RPMI7951 (cell line): ENCODE measurements at places on chromosomes 7 and 10.

GRCh38 chr10:3579845-3580244, 205.2 kb downstream of the KLF6 start:
- DNase-seq = no peak

DNA sequence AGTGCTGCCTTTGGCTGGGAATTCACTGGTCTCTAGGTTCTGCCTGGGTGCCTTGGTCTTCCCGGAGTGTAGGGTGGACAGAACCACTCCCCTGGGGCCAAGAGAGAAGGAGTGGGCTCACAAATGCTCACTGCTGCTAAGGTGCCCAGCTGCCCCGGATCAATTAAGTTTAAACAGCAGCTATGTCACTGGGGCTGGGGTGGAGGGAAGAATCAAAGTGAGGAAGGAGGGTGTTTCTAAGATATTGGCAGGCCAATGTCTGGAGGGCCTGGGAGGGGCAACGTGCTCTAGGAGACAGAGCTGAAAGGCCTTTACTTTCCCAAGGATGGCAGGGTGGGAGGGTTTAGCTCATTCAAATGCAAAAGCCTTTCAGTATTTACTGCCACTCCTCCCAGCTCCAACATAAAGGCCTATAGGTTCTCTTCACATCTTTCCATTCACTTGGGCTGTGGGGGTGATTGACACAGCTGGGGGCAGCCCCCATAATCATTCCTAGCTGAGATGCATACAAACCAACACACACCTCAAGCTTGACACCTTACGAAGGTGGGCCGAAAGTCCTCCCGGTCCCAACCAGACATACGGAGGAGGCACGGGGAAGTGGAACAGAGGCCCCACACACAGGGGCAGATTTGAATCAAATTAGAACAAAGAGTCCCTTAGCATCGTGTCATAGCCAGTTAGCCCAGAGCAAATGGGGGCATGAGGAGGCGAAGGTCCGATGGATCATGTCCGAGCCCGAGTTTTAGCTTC, 108.0 kb upstream of the EFCAB10 start:
- DNase-seq = no peak

GRCh38 chr7:114925434-114925833, 3.5 kb downstream of the MDFIC start:
- DNase-seq = peak; percentile 52

GRCh38 chr7:28674359-28674782, 262.1 kb downstream of the CREB5 start:
- peak; percentile 7 for DNase-seq

- no peak for DNase-seq
These were observed 130.2 kb upstream of the CTTNBP2 start for GRCh38 chr7:118003476-118003875.

- no peak for DNase-seq
These were observed 258.7 kb downstream of the SORCS3 start for GRCh38 chr10:104899779-104900178.

- DNase-seq = no peak
These were observed 159.8 kb downstream of the MAGI2 start for GRCh38 chr7:79293655-79294142.

GRCh38 chr10:73167783-73168464, at the start of the genes ECD and FAM149B1:
ECD (minus strand) TSS chr10:73168008; CDS start chr10:73163937, 4,071 bp downstream.
FAM149B1 (plus strand) TSS chr10:73168119; CDS start chr10:73168340, 221 bp downstream.
- DNase-seq = peak; percentile 93

- no peak for DNase-seq
These were observed 101.8 kb upstream of the ZMIZ1 start for GRCh38 chr10:78966844-78967488.

GRCh38 chr7:150322833-150323681, at the start of the genes ACTR3C and LRRC61:
ACTR3C (minus strand) TSS chr7:150323545; CDS start chr7:150295296, 28,249 bp downstream.
LRRC61 (plus strand) TSS chr7:150323355; CDS start chr7:150336862, 13,507 bp downstream.
- DNase-seq = peak; percentile 33

GRCh38 chr7:148058092-148058491, 532.5 kb upstream of the C7orf33 start:
- no peak for DNase-seq

- DNase-seq = no peak
These were observed 290.5 kb upstream of the LRGUK start for GRCh38 chr7:133836666-133837065.

DNA sequence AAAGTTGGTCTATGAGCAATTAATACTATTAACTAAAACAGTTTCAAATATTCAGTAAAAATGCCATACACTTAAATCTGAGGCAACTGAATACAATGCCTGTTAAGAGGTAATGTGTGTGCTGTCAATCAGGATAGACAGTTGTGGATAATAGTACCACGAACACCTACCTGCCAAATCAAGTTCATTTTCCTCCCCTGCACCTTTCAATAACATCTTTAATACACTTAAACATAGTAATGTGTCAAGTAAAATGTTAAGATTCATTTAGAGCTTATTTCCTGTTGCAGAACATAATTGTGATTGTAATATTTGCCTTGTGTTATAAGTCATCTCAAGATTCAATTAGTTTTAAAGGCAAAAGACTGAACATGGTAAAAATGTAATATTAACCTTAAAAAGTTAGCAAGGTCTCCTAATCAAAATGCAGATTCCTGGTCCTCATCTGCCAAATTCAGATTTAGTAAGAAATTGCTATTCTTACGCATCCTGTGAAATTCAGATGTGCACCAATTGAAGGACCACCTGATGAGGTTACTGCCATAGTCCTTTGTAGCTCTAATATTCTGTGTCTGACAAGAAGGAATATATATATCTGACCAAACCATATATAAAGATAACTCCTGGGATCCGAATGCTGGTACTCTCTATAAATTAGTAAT, 37.1 kb downstream of the COL1A2 start:
- DNase-seq = peak; percentile 24

- DNase-seq = no peak
These were observed 149.4 kb upstream of the MKI67 start for GRCh38 chr10:128275388-128276177.

DNA sequence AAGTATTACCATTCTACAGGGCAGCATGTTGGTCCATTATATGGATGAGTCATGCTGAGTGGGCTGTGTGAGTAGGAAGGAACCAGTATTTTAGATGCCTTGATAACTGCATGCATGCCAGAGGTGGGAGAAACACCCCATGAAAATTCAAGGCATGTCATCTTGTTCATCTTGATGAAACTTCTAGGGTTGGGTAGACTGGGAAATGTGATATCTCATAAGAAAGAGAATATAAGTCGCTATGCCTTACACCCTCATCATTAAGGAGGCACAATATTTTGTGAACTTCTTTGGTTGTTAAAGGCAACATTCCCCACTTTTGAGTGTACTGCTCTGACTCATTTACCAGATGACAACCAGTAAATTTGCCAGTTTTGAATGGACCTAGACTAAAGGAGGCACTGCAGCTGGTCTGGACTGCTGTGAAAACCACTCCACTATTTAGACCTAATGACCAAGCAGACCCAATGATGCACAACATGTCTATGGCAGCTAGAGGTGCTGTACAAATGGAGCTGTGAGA, 48.0 kb downstream of the ZNF365 start:
- DNase-seq = peak; percentile 90

- DNase-seq = no peak
These were observed 19.5 kb downstream of the TAS2R41 start for GRCh38 chr7:143497008-143497795.

DNA sequence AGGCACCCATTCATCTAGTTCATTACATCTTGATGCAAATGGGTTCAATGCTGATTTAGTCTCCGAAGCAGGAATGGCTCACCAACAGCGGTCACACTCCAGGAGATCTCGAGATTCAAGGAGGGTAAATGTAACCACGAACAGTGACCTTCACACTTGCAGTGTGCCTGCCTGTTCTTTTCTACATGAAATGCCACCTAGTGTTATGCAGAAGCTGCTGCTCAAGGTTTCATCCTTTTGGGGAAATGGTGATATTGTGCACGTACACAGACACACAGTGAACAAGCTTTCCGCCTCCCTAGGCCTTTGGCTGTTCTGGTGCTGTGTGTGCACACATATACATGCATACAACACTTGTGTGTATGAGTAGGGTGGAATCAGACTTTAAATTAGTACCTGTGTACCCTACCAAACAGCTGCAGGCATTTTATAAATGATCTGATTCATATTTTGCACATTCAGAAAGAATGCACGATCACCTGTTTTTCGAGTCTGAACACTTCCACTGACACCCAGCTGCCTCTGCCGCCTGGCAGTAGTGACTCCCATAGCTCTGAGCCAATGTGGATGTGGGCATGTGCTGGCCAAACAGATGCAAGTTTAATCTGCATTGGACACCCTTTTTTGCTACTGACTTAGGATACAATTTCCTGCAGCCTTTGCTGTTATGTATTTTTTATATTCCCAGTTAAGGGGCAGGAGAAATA, 100.5 kb downstream of the TACC2 start:
- DNase-seq = no peak

- DNase-seq = no peak
These were observed 803.0 kb downstream of the GRM8 start for GRCh38 chr7:126449611-126450268.

GRCh38 chr7:36999626-37000485, 275.6 kb upstream of the AOAH start:
- no peak for DNase-seq

DNA sequence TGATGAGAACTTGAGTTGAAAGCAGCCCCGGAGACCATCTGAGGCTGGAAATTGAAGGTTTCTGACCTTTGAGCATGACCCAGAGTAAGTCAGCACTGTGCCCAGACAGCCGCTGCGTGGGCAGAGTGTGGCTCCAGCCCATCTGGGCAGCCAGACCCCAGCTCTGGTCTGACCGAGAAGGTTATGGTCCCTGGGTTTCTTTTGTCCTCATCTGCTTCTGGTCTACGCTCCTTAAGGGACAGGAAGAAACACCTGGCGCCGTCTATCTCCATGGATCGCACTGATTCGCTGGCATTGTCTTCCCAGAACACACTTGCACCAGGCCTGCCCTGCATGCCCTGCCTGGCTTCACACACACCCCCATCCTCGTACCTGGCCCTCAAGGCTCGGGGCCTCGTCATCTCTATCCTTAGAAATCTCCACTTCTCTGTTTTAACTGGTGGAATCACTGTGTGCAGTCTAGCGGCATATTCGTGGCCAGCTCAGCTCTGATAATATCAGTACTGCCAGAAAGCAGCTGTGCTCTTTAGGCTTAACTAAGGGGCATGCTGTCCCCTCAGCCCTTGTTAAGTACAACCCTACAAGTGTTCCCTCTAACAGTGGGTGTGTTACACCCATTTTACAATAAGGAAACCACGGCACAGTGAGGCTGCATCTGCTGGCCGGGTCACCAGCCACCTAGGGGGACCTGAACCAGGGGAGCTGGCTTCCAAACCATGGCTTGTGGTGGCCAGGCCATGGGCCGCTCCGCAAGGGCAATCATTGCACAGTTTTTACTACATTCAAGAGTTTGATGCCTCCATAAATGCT, 127.7 kb downstream of the ADCY1 start:
- no peak for DNase-seq

DNA sequence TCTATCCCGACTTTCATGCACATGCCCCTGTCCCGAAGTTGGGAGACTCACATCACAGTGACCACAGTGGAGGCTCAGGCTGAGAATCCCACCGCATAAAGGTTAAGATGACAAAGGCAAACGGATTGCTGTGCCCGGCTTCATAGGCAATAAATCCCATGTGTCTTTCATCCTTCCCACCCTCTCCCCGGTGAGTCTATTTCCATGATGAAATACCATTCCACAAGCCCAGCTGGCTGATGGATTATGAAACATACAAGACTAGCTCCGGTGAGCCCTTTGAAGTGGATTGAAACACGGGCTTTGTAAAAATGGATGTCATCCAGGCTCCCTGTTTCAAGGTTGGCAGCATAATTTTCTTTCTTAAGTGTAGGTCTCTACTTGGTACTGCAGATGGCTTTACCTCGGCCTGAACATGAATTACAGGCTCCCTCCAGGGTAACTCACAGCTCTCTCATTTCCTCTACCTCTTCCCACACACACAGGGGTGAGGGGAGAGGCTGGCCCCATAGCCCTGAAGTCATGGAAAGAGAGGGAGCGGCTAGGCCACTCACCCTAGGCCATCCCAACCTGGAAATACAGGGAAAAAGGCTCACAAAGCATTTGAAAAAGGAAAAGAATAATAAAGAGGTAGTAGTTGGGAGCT, 92.0 kb upstream of the CALN1 start:
- no peak for DNase-seq

DNA sequence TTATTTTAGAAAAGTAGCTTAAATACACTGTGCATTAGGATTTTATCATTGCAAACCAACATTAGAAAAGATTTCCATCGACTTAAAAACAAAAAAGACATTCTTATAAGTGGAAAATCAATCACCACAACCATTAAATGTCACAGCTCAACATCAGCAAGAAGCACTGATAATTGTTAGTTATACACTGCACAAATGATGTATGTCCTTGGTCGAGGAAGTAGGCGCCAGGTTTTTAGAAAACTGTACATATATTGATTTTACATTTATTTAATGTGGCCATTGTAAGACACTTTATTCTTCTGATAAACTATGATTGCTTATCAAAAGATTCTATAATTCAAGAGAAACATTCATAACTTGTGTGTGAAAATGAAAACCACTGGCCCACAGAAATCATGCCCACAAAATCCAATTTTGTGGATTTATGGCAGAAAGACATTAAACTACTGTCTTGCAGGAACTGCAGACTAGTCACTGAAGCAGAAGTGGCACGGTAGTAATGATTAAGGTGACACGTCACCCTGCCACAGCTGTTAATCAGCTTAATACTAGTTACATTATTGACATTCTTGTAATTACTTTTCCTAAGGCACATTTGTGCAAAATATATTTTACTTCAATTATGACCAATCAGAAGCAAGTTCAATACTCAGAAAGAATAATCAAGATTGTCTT, 79.4 kb downstream of the VPS41 start:
- DNase-seq = no peak

- peak; percentile 81 for DNase-seq
These were observed 517.1 kb upstream of the ANKRD30A start for GRCh38 chr10:36608251-36608650.

GRCh38 chr10:63596924-63597323, 75.7 kb downstream of the REEP3 start:
- no peak for DNase-seq

- no peak for DNase-seq
These were observed 132.6 kb downstream of the RPS24 start for GRCh38 chr10:78166261-78166660.

GRCh38 chr10:118723466-118723865, 31.3 kb downstream of the CACUL1 start:
- DNase-seq = no peak

DNA sequence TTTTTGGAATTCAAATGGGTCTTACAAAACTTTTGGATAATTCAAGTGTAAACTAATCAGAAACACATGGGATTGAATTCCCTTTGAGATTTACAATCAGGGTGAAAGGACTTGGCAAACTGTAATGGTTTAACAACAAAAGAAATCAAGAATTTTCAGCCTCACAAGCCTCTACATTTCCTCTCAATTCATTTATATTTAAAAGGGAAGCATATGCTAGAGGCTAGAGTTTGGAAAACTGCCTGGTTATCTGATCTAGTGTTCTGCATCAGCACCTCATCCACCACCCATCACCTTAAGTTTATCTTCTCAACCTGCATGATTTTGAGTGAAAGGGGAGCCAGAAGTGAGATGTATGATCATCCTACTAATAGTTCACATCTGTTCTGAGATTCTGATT, 120.7 kb downstream of the TES start:
- peak; percentile 93 for DNase-seq
